ENCODE measurements at places on chromosomes 5 and 9.

GRCh38 chr9:94865582-94866452 lies 139.3 kb downstream of the AOPEP start:
- DNase-seq, result no peak

GRCh38 chr9:136962701-136963248 lies 10.7 kb downstream of the LCN12 start:
- DNase-seq, result no peak

- no peak for DNase-seq
These were observed 247.0 kb downstream of the PRELID2 start for GRCh38 chr5:145588113-145588512.

- DNase-seq, result no peak
These were observed 39.2 kb downstream of the PDZD2 start for GRCh38 chr5:31678180-31678579.

DNA sequence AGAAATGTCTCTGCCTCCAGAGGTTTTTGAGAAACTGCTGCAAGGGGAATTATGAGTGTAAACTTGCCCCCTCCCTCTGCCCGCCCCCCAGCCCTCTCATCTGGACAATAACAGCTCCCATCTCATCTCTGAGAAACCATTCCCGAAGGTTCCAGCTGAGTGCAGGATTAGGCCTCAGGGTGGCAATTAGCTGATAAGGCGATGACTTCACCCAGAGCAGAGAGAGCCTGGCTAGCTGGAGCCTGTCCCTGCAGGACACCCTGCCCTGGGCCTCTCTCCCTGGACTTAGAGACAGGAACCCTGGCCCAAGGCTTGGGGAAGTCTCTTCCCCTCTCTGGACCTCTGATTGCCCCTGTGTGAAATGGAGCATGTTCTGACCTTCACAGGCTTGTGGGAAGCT lies 45.7 kb upstream of the HAND1 start:
- DNase-seq, result no peak

DNA sequence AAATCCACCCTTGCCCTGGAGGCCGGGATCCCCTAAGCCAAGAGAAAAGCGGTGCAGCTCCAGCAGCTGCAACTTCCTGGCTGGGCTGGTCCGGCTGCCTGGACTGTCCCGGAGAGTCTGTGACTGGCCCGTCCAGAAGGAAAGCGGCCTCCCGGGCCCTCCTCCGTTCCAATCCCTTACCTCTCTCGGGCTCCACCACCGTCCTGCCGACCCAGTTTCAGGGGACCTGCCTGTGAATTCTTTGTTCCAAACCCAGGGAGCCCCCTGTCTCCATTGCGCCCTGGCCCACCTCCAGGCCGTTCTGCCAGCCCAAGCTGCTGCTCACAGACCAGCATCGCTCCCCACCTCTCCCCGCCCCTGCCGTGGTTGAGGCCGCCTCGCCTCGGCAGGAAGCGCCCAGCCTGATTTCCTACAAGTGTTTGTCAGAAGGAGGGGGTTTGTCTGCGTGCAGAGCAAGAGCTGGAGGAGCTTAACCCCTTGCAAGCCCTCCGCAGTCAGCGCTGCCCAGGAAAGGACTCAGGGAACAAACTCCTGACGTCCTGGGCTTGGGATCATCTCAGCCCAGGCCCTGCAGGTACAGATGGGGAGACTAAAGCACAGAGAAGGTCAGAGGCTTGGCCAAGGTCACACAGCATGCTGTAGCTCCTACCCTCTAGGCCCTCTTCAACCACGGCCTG lies at the start of gene AKNA:
TSS of gene AKNA (minus strand) at position 303 of the 677 bp plus-strand sequence. CDS start 6,649 bp downstream, outside the sequence.
- DNase-seq, result peak; percentile 61

- no peak for DNase-seq
These were observed 19.6 kb upstream of the ENC1 start for GRCh38 chr5:74660140-74660539.

- DNase-seq, result no peak
These were observed 204.9 kb downstream of the ZNF462 start for GRCh38 chr9:107067739-107068416.

DNA sequence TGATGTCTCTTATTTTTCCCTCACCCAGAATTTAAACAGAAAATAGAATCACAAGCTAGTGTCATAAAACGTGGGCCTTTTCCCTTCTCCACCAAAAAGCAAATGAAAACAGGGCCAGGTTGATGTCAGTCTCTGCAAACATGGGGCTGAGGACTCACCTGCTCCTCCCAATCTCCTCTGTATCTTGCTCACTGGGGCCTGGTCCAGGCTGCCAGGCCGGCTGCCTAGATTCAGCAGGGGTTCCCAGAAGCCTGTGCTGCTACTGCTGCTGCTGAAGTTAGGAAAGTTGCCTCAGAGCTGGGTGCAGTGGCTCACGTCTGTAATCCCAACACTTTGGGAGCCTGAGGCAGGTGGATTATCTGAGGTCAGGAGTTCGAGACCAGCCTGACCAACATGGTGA lies 84.3 kb downstream of the PCDH1 start:
- no peak for DNase-seq

GRCh38 chr5:110790673-110791072 lies 51.9 kb downstream of the SLC25A46 start:
- no peak for DNase-seq

DNA sequence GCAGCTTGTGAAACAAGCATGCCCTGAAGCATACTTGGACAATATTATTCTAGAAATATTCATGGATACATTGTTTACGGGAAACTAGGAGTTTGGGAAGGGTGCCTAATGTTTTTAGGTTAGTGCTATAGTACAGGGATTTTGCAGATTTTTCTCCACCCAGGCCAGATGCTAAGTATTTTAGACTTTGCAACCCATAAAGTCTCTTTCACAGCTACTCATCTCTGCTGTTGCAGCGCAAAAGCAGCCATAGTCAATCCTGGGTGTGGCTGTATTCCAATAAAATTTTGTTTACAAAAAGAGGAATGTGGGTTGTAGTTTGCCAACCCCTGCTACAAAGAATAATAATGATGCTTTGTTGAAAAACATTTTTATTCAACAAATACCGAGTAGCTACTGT lies 106.2 kb downstream of the CEMIP2 start:
- no peak for DNase-seq

- DNase-seq, result no peak
These were observed 127.6 kb downstream of the SLF1 start for GRCh38 chr5:94745786-94746730.

- DNase-seq, result no peak
These were observed 366.9 kb downstream of the DMRTA1 start for GRCh38 chr9:22813529-22813928.

GRCh38 chr5:167671176-167671575 lies 620.3 kb upstream of the WWC1 start:
- DNase-seq, result no peak

GRCh38 chr9:40913928-40914673 lies 214.4 kb downstream of the FOXD4L6 start:
- no peak for DNase-seq

DNA sequence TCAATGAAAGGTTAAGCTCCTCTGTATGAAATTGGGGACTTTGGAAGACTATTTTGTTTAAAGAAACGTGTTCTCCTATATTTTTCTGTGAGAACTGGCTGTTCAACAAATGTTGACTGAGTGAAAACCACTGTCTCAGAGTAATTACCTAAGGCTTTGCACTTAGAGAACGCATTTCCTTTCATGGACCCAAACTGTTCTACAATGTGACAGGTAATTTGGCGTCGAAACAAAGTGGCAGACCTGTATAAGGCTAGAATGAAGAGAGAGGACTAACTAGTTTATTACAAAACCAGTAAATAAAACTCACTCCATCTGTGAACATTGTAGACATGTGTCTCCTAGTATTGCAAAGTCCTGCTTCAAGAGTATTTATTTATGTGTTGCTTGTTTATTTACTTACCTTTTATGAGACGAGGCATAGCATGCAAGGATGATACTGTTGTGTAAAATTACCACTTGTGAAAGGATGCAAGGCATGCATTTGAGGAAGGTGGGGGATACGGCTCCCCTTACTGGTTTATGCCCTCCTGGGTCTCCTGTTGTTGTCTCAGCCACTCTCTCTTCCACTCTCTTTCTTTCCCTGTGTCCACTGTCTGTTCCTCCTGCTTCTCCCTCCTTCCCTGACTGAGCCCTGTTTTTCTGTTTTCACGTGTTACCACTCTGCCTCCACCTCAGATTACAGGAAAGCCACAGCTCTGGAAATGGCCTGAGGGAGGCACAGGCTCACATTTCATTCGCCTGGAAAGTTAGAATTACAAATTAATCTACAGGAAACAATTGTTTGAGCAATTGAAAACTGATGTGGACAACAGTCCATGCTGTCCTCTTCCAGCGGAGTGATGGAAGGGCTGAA lies 444.0 kb upstream of the ZNF608 start:
- DNase-seq, result no peak

GRCh38 chr5:142600611-142601358 lies 85.1 kb downstream of the FGF1 start:
- DNase-seq, result no peak

- peak; percentile 37 for DNase-seq
These were observed 162.2 kb downstream of the SREK1 start for GRCh38 chr5:66306105-66306843.

- DNase-seq, result no peak
These were observed 118.0 kb upstream of the PCA3 start for GRCh38 chr9:76646249-76646648.

DNA sequence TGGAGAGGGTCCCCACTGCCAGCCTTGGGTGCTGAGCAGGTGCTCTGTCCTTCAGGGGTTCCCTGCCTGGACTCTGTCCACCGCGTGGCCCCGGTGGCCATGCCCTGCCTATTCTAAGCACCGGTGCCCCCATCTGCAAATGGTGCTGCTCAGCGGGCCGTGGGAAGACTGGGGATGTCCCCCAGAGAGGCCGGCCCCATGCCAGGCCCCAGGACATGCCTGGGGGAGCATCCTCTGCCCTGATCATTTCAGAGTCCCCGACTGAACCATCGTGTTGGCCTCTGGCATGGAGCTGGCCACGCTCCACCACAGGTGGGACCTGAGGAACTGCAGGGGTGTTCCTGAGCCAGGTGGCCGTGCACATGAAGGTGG lies 64.7 kb downstream of the RXRA start:
- DNase-seq, result no peak

Measured in neural crest cell (in vitro differentiated cells).